ENCODE measurements at places on chromosomes 1 and 21.

DNA sequence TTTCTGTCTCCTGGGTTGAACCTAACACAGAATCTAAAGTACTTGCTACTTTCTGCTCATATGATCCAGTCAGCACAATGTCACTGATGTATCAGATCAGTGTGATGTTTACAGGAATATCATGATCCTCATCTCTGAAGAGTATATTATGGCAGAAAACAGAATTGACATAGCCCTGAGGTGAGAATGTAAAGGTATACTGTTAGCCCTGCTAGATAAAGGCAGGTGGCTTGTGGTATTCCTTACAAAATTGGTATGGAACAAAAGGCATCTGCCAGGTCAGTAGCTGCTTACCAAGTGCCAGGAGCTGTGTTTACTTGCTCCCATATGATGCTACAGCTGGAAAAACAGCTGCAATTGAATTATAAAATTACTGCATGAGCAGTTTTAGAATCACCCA lies 30.5 kb downstream of the AADACL4 start:
- H3K36me3 ChIP-seq = no peaks in the 10 kb centered on the region
- no peak overlapping the region for H3K4me3 ChIP-seq
- H3K27ac ChIP-seq = no peak overlapping the region
- DNase-seq = no peak
- no peaks in the 10 kb centered on the region for H3K4me1 ChIP-seq

DNA sequence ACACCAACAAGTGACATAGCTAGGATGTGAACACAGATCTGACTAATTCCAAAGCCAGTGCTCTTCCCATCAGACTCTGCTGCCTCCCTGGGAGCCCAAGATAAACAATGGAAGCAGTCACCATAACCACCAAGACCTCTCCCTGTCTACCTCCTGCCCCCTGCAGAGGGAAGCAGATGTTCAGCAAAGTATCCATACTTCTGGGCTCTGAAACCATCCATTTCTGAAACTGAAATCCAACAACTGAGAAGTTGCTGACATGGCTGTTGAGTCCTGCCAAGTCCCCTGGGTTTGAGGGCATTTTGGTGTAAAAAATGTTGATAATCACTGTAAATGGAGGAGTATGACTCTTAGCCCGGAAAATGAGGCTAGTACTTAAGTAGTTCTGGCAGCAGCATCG lies 102.1 kb downstream of the TYW3 start:
- H3K4me3 ChIP-seq = no peak overlapping the region
- no peak for DNase-seq
- H3K36me3 ChIP-seq = no peaks in the 10 kb centered on the region
- no peaks in the 10 kb centered on the region for H3K4me1 ChIP-seq

GRCh38 chr1:180969434-180969833 lies 53.2 kb downstream of the STX6 start:
- H3K4me1 ChIP-seq = no peaks in the 10 kb centered on the region
- DNase-seq = no peak
- H3K36me3 ChIP-seq = no peaks in the 10 kb centered on the region
- H3K27ac ChIP-seq = no peak overlapping the region
- H3K4me3 ChIP-seq = no peak overlapping the region

DNA sequence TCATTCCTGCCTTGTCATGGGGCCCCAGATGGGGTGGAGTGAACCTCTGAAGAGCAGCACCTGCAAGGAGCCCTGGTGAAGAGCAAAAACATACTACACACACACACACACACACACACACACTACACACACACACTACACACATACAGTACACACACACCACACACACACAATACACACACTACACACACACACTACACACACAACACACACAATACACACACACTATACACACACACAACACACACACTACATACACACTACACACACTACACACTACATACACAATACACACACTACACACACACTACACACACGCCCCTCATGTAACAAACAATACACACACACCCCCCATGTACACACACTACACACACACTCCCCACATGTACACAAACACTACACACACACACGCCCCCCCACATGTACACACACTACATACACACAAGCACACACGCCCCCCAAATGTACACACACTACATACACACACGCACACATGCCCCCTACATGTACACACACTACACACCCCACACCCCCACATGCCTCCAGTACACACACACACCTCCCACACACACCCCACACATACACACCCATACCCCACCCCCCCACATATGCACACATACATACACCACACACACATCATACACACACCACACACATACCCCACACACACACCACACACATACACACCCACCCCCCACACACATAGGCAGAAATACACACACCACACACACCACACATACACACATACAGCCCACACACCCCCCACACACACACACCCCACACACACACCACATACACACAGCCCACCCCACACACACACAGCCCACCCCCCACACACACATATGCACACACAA lies 9.3 kb downstream of the SLC2A5 start:
- no peak overlapping the region for H3K4me3 ChIP-seq
- no peaks in the 10 kb centered on the region for H3K27me3 ChIP-seq
- H3K36me3 ChIP-seq = no peaks in the 10 kb centered on the region
- H3K4me1 ChIP-seq = peaks cover 10% of the 10 kb centered on the region
- no peak overlapping the region for H3K27ac ChIP-seq

- H3K36me3 ChIP-seq = no peaks in the 10 kb centered on the region
- no peak overlapping the region for H3K27ac ChIP-seq
- H3K4me3 ChIP-seq = no peak overlapping the region
- H3K27me3 ChIP-seq = peaks cover 25% of the 10 kb centered on the region
- no peak for DNase-seq
These were observed 16.7 kb upstream of the AVPR1B start for GRCh38 chr1:206133751-206134415.

DNA sequence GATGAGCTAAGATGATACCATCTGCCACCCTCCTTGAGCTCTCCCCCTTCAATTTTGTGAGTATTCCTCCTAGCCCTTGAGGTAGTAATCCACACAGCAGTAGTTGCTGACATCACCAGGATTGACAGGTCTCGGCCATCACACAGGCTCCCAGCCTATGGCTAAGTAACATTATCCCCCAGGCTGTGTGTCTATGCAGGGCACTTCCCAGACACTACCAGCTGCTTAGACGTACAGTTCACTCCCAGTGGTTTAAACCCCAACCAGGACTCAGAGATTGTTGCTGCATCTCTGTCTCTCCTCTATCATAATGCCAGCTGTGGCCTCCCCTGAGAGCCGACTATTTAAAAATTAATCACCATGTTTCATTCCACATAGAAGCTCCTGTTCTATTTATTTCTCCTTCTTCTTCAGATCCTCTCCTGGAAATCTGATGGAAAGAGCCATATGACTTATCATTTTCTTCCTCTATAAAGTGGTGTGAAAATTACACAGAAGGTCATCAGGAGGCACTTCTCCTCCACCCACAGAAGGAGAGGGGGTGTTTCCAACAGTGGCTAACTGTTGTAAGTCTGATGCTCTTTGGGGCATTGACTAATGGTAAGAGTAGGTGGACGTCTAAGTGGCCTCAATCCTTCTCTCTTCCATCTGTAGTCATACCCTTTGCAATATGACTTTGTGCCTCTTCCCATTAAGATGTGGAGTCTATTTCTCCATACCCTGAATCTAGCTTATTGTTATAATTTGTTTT lies 396.3 kb downstream of the SETD4 start:
- H3K27me3 ChIP-seq = no peaks in the 10 kb centered on the region
- peak overlapping the region; percentile 73 for H3K27ac ChIP-seq
- H3K4me3 ChIP-seq = no peak overlapping the region
- H3K36me3 ChIP-seq = no peaks in the 10 kb centered on the region

DNA sequence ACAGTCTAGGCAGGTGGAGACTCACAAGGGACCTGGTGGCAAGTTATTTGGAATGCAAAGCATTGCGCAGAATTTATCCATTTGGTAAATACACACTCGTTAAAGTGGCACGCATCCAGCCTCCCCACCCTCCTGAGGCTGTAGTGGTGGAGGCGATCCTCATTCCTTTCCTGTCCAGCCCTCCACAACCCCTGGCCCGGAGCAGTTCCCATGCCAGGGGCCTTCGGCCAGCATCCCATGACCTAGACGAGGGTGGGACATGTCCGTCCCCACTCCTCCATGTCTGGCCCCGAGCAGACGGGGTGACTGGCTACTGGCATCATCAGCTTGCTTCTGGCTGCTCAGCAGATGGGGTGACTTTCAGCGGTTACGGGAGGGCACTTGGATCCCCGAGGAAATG lies 281.5 kb upstream of the VAMP3 start:
- no peak overlapping the region for H3K4me3 ChIP-seq
- H3K27ac ChIP-seq = no peak overlapping the region
- H3K27me3 ChIP-seq = peaks cover 2% of the 10 kb centered on the region
- no peak for DNase-seq

DNA sequence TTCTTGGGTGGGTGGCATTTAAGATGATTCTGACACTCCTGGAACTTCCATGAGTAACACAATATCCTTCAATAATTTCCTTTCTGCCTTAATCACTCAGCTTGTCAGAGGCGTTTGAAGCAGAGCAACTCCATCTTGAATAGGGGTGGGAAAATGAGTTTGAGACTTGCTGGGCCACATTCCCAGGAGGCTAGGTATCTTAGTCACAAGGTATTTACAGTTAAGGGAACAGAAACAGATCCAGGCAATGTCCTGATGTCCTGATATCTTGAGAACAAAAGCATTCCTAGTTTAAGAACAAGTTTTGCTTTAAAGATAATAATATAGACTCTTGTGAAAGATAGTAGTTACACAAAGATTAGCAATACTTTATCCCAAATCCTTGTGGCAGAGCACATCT lies 76.6 kb upstream of the KIAA0040 start:
- no peak overlapping the region for H3K4me3 ChIP-seq
- H3K4me1 ChIP-seq = peaks cover 24% of the 10 kb centered on the region
- H3K27ac ChIP-seq = peak overlapping the region; percentile 78
- peak; percentile 70 for DNase-seq
- no peaks in the 10 kb centered on the region for H3K27me3 ChIP-seq
- H3K36me3 ChIP-seq = no peaks in the 10 kb centered on the region

GRCh38 chr21:32705139-32705538 lies 22.7 kb downstream of the SYNJ1 start:
- H3K27me3 ChIP-seq = no peaks in the 10 kb centered on the region
- DNase-seq = no peak
- no peaks in the 10 kb centered on the region for H3K36me3 ChIP-seq
- H3K4me1 ChIP-seq = peaks cover 11% of the 10 kb centered on the region
- no peak overlapping the region for H3K4me3 ChIP-seq
- no peak overlapping the region for H3K27ac ChIP-seq

DNA sequence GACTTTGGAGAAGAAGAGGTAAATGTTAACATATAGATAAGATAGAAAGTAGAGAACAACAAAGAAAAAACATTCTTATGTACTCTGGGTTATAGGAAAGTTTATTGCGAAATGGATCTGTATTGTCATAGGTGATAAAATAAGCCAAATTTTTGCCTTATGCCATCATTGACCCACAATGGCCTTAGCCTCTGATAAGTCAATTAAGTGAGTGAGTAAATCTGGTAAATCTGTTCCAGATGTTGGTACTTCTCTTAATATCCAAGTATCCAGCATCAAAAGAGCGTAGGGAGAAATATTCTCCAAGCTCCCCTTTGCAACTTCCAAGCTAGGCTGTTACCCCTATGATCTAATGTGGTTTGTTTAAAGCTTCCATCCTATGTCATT lies 38.3 kb upstream of the CLCA4 start:
- H3K27ac ChIP-seq = no peak overlapping the region
- peaks cover 16% of the 10 kb centered on the region for H3K4me1 ChIP-seq
- DNase-seq = no peak
- H3K36me3 ChIP-seq = no peaks in the 10 kb centered on the region
- no peaks in the 10 kb centered on the region for H3K27me3 ChIP-seq
- no peak overlapping the region for H3K4me3 ChIP-seq

DNA sequence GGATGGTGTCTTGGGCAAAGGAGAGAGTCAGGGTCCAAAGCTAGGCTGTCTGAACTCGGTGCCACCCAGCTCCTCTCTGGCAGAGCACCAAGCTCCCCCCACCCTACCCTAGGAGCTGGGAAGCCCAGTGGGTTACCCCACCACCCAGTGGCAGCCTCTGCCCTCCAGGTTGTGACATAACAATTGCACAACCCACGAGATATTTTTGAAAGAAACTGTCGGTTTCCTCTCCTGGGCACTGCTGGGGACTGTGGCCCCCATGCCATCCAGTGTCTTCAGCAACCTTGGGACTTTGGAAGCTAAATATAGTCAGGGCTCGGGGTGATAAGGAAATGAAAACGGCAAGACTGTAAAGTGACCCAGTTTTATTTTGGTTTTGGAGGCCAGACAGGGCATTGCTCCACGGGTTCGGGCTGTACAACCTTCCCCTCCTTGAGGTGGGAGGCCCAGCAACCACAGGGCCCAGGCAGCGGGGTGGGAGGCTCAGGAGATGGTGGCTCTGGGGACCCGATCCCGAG lies 1.4 kb downstream of the CITED4 start:
- DNase-seq = no peak
- no peaks in the 10 kb centered on the region for H3K36me3 ChIP-seq
- no peak overlapping the region for H3K4me3 ChIP-seq
- H3K27ac ChIP-seq = no peak overlapping the region
- no peaks in the 10 kb centered on the region for H3K27me3 ChIP-seq
- peaks cover 7% of the 10 kb centered on the region for H3K4me1 ChIP-seq
